ENCODE measurements at places on chromosomes 2 and 18. TPM values are rescaled to one million over a fixed set of nuclear protein-coding genes. Genes with fewer than 3 reads are reported as not detected.

The KLF7 gene
- 54.1 TPM for total RNA-seq

The TLX2 gene
- not detected for total RNA-seq

The EPB41L3 gene
- 111 TPM for total RNA-seq

The SERPINB10 gene
- not detected for total RNA-seq

The SPEG gene
- total RNA-seq: 44.1 TPM

The MEIS1 gene
- total RNA-seq: 339 TPM
